ENCODE measurements at places on chromosomes 7 and 10.

GRCh38 chr10:132475086-132475485 is 62.5 kb upstream of the INPP5A start:
- no peak for DNase-seq

DNA sequence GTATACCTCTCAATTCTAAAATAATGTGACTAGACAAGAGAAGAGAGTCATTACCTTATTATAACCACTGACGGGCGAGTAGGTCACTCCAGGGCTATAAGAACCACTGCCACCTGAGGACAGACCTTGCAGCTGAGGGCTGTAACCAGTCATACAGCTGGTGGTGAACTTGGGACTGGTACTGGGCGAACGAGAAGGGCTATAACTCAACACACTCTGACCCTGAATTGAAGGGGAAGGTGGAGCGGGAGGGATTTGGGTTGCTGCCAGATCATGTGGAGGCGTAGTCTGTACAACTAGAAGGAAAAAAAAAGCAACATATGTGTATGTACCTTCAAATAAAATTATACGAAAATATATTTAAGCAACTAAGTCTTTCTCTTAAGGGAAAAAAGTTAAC is 3.4 kb downstream of the TMEM209 start:
- no peak for DNase-seq

DNA sequence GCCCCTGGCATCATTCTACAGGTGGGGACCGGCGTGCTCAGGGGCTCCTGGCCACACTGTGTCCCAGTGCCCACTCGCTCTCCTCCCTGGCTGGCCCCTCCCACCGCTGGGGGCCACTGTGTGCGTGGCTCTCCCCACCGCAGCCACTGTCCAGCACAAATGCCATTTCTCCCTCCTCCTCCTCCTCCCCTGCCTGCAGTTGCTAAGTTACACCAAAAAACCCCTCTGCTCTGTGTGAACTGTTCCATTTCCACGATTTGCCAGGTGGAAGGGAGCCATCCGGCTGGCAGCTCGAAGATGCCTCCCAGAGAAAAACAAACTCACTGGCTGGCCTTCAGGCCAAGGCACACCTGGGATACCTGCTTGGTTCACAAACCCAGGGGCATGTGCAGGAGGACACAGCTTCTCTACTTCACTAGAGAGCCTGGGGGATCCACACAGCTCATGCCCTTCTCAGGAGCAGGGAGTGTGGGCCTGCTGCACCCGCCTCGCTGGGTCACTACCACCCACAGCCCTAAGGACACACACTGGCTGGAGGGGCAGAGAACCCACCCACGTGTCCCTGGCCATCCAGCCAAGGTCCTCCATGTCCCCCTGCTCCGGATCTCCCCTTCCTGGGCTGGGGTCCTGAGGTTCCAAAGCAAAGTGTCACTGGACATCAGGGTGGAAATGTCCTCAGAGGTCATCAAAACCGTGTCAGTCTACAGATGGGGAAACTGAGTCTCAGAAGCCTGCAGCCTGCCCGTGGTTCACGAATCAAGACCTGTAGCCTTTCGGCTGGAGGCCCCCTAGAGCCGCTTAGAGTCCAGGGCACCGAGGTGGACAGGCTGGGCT is 1.7 kb downstream of the RASGEF1A start:
- DNase-seq: no peak

GRCh38 chr10:128792426-128793140 is 666.4 kb upstream of the MKI67 start:
- no peak for DNase-seq

DNA sequence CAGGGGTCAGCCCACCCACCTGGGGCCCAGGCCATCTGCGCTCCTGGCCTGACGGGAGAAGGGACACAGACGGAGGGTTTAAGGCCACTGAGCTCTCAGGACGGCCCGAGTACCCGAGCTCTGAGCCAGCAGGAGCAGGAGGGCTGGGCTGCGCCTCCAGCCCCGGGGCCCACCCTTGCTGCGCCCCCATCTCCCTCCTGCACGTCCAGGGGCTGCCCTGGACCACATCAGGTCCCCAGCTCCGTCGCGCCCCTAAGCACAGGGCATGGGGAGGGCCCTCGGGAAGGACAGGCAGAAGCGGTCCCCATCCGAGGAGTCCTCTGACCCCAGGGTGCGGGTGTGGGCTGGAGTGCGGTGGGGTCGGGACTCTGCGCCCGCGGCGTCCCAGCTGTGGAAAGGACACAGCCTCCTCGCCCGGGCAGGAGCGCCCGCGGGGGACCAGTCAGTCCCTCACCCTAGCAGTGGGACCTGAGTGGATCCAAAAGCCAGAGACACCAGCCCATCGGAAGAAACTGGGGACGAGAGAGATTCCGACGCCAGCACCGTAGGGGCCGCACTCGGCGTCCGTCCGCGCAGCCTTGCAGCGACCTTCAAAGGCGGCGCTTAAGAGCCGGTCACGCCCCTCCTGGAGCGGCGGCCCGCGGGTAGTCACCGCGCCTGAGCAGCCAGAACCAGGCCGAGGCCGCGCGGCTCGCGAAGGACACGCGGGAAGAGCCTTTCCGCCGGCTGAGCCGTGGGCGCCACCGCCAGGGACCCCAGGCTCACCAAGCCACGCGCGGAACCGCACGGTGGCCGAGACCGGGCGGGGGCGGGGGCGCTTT is 15.9 kb downstream of the CAMK2B start:
- DNase-seq: no peak

Data from activated CD4-positive, CD25-positive, alpha-beta regulatory T cell (primary cell).